ENCODE measurements at places on chromosomes 4 and X. TPM values are rescaled to one million over a fixed set of nuclear protein-coding genes. Genes with fewer than 3 reads are reported as not detected.

Gene NWD2
- total RNA-seq = 2.2 TPM

Gene MORC4
- 17.3 TPM for total RNA-seq

Gene GPAT3
- total RNA-seq = 7.6 TPM

Gene PRSS12
- 0.64 TPM for total RNA-seq

Gene C4orf51
- not detected for total RNA-seq

Gene LAMTOR3
- 44.0 TPM for total RNA-seq

Gene STK32B
- 4.6 TPM for total RNA-seq

Gene CCDC110
- total RNA-seq = 4.1 TPM

Gene GATA1
- total RNA-seq = not detected

Gene CT47B1
- total RNA-seq = not detected

Gene EIF4E
- 93.7 TPM for total RNA-seq

Gene FAT1
- 87.2 TPM for total RNA-seq

Gene ADH4
- 27.5 TPM for total RNA-seq

Gene GPR119
- total RNA-seq = not detected

Gene LRCH2
- 2.0 TPM for total RNA-seq

DNA sequence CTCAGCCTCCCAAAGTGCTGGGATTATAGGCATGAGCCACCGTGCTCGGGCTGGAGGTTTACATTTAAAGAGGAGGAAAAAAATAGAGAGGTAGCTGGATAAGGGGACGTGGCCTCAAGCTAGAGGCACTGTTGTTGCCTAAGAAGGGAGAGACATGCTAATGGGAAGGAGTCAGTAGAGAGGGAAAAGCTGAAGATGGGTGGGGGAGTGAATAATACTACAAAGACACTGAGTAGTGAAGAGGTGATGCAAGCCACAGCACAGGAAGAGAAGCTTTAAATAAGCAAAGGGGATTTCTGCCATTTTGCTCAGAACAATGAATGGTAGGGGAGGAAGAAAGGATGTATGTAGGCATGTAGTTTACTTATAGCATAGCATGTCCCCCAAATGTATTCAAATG lies 11.5 kb upstream of the AP1S2 start:
- no peak overlapping the region for H3K27ac ChIP-seq
- H3K27me3 ChIP-seq = no peaks in the 10 kb centered on the region
- H3K36me3 ChIP-seq = no peaks in the 10 kb centered on the region
- DNase-seq = no peak

DNA sequence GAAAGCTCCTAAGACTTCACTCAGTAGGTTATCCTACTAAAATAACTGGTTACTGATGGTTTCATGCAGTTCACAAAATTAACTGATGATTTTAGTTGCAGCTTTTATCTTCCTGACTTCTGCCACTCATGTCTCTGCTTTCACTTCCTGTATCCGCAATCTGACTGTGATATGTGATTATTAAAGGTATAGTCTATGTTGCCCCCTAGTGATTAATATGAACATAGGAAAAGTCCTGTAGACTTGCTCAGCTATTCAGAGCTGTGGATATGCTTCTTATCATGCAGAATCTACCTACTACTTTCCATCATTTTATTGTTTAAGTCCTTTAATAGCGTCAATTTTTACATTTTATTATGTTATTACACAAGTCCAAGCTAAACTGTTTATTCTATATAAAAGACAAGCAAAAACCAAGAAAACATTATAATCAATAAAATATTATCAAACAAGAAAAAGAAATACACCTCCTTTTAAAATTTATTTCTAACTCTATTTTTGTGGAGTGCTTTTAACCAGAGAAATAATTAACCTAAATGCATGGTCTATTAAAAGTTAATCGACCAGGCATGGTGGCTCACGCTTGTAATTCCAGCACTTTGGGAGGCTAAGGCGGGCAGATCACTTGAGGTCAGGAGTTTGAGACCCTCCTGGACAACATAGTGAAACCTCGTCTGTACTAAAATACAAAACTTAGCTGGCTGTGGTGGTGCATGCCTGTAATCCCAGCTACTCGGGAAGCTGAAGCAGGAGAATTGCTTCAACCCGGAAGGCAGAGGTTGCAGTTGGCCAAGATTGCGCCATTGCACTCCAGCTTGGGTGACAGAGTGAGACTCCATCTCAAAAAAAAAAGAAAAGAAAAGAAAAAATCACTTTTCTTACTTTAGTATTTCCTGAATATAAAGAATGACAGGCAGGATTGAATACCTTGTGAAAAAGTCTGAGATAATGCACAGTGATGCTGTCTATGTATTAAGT lies 40.4 kb upstream of the TLR2 start:
- H3K4me1 ChIP-seq = no peaks in the 10 kb centered on the region
- H3K27me3 ChIP-seq = no peaks in the 10 kb centered on the region
- no peak overlapping the region for H3K4me3 ChIP-seq
- H3K36me3 ChIP-seq = no peaks in the 10 kb centered on the region

DNA sequence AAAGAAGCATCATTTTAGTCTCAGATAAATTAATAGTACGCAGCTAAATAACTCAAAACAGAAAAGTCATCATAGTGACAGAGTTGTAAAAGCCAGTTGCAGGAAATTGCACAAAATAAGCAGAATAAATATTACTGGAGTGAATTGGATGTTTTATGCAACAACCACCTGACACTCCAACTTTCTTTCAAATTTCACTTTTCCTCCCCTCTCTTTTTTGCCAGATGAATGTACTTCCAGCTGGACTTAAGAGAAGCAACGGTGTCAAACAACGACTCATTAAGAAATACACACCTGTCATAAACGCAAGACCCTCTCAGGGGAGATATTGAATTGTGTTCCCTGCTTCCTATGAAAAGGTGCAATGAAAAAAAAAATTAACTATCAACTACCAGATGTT lies 120.2 kb upstream of the HCCS start:
- H3K27ac ChIP-seq = no peak overlapping the region
- H3K36me3 ChIP-seq = no peaks in the 10 kb centered on the region
- H3K4me3 ChIP-seq = no peak overlapping the region
- no peaks in the 10 kb centered on the region for H3K4me1 ChIP-seq
- no peak for DNase-seq

- DNase-seq = no peak
- no peak overlapping the region for H3K27ac ChIP-seq
- no peak overlapping the region for H3K4me3 ChIP-seq
- H3K27me3 ChIP-seq = no peaks in the 10 kb centered on the region
- no peaks in the 10 kb centered on the region for H3K36me3 ChIP-seq
- H3K4me1 ChIP-seq = no peaks in the 10 kb centered on the region
Measured at GRCh38 chr4:36133658-36134057, 110.7 kb downstream of the ARAP2 start.

- H3K4me3 ChIP-seq = no peak overlapping the region
- no peaks in the 10 kb centered on the region for H3K4me1 ChIP-seq
- H3K36me3 ChIP-seq = no peaks in the 10 kb centered on the region
Measured at GRCh38 chrX:19958552-19959486, 32.0 kb downstream of the BCLAF3 start.

GRCh38 chr4:189178125-189178746 lies 762.4 kb upstream of the FRG1 start:
- H3K4me3 ChIP-seq = no peak overlapping the region
- H3K4me1 ChIP-seq = no peaks in the 10 kb centered on the region
- H3K36me3 ChIP-seq = no peaks in the 10 kb centered on the region
- no peak overlapping the region for H3K27ac ChIP-seq

- DNase-seq = no peak
- no peak overlapping the region for H3K27ac ChIP-seq
- H3K36me3 ChIP-seq = no peaks in the 10 kb centered on the region
- H3K4me1 ChIP-seq = no peaks in the 10 kb centered on the region
- no peaks in the 10 kb centered on the region for H3K27me3 ChIP-seq
Measured at GRCh38 chrX:118988911-118989310, 14.5 kb downstream of the LONRF3 start.

DNA sequence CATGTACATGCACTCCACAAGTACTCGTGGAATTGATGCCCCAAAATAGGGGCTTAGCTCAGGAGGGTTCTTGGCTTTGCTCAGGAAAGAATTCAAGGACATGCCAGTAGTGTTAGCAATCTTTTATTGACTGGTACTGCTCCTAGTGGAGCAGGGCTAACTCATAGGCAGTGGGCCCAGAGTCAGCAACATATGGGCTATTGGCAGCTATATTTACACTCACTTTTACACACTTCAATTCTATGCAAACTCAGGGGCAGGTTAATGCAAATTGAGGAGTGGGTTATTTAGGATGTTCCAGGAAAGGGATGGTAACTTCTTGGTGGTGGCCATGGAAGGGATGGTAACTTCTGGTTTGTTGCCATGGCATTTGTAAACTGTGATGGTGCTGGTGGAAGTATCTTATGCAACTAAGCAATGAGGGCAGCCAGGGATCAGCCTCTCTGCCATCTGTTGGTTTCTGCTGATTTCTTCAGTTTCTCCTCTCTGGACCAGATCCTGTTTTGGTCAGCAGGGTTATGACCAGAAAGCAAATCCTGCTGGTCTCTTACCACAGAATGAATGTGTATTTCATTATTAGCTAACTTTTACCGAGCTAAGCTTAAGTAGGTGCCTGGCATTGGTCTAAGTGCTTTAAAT lies 69.2 kb upstream of the FAT1 start:
- H3K36me3 ChIP-seq = no peaks in the 10 kb centered on the region
- no peak overlapping the region for H3K4me3 ChIP-seq
- no peaks in the 10 kb centered on the region for H3K27me3 ChIP-seq
- H3K27ac ChIP-seq = no peak overlapping the region

DNA sequence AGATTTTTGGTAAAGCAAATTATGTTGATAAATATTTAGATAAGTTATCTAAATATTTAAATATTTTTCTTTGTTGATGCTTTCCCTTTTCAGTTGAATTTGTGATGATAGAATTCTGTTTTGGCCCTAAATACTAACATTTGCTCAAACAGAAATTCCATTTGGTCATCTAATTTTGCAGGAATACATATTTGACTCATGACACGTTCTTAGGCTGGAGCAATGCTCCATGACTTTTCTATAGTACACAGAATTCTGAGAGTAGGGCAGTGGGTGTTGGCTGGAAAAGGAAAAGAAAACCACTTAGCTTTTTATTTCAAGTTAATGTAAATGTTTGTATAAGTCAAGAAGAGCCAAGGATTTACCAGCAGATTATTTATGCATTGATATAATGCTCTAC lies 58.6 kb upstream of the GK2 start:
- no peaks in the 10 kb centered on the region for H3K4me1 ChIP-seq
- DNase-seq = no peak
- H3K36me3 ChIP-seq = no peaks in the 10 kb centered on the region
- no peak overlapping the region for H3K4me3 ChIP-seq
- H3K27ac ChIP-seq = no peak overlapping the region
- H3K27me3 ChIP-seq = no peaks in the 10 kb centered on the region

- no peaks in the 10 kb centered on the region for H3K27me3 ChIP-seq
- no peaks in the 10 kb centered on the region for H3K4me1 ChIP-seq
- no peak for DNase-seq
Measured at GRCh38 chrX:104712515-104712914, 146.5 kb downstream of the IL1RAPL2 start.

DNA sequence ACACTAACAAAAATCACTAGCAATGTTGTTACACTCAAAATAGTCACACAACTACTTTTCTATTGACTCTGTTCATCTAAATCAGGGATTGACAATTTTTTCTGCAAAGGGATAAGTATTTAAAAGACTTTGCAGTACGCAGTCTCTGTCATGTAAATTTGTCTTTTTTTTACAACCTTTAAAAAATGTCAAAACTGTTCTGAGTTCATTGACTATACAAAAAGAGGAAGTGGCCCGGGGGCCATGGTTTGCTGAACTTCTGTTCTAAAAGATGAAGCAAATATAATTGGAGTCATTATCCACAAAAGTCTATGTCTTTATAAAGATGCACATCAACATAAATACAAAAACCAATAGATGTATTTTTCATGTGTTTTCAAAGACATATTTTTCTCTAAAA lies 1310.3 kb downstream of the RPA4 start:
- no peak overlapping the region for H3K27ac ChIP-seq
- H3K36me3 ChIP-seq = no peaks in the 10 kb centered on the region
- DNase-seq = no peak
- H3K27me3 ChIP-seq = peaks cover 9% of the 10 kb centered on the region
- no peak overlapping the region for H3K4me3 ChIP-seq
- H3K4me1 ChIP-seq = no peaks in the 10 kb centered on the region

DNA sequence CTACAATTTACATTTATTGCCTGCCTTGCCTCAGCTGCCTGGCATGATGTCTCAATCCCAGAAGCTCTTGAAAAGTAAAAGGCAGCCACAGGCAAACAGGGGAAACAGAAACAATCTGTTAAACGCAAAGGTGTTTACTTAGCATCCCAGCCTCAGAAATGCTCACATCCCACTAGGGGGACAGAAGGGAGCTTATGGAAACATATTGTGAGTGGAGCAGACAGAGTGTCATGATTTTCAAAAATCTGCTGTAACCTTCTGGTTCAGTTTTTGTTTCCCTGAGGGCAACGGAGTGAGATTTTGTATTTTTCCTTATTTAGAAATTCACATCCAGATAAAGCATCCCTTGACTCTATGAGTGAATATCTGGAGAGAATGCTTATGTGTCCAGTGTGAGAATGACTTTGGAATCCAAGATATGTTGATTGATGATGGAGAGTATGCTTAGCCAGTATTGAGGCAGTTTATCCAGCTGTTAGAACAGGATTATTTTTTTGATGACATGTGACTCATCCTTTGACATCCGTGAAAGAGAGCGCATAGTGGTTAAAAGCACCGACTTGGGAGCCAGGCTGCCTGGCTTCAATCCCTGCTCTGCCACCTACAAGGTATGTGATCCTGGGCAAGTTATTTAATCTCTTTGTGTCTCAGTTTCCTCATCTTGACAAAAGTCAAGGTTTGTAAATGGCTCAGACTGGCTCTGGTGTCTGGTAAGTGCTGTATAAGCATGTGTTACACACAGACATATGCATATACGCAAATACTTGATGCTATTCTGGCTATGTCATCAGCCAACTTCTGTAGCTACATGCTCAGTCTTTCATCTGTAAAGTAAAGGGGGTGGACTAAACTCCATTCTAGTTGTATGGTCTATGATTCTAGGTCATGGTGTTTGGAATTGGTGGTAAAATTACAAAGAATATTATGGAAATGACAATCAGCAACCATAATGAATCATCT lies 381.2 kb downstream of the RAPGEF2 start:
- no peaks in the 10 kb centered on the region for H3K36me3 ChIP-seq
- no peak overlapping the region for H3K4me3 ChIP-seq
- DNase-seq = no peak
- H3K27me3 ChIP-seq = peaks cover 7% of the 10 kb centered on the region
- no peaks in the 10 kb centered on the region for H3K4me1 ChIP-seq

DNA sequence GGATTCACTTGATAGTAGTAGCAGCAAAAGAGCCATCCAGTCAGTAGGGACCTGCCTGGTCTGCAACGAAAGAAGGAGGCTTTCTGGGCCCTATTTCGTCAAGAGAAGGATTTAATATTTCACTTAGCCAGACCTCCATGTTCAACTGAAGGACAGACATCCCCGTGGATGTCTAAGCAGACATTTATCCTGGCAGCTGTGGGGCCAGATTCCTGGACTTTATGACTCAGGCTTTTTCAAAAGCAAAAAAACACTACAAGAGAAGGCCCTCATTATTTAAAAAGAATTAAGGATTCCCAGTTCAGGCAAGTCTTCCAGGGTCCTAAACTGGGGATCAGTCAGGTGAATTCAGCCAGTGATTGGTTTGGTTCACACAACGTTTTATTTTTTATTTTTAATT lies 88.5 kb upstream of the TSPAN5 start:
- DNase-seq = no peak
- no peaks in the 10 kb centered on the region for H3K4me1 ChIP-seq
- H3K36me3 ChIP-seq = no peaks in the 10 kb centered on the region
- no peak overlapping the region for H3K4me3 ChIP-seq
- H3K27ac ChIP-seq = no peak overlapping the region
- H3K27me3 ChIP-seq = no peaks in the 10 kb centered on the region

- H3K27ac ChIP-seq = no peak overlapping the region
- DNase-seq = no peak
- H3K27me3 ChIP-seq = no peaks in the 10 kb centered on the region
- H3K4me3 ChIP-seq = no peak overlapping the region
Measured at GRCh38 chr4:6920171-6920570, 10.5 kb downstream of the TBC1D14 start.

Measured in breast epithelium (tissue), 4 donors.